ENCODE measurements at places on chromosomes 2 and 18.

- no peak for DNase-seq
These were observed 91.7 kb downstream of the ACTR3 start for GRCh38 chr2:113981404-113982134.

DNA sequence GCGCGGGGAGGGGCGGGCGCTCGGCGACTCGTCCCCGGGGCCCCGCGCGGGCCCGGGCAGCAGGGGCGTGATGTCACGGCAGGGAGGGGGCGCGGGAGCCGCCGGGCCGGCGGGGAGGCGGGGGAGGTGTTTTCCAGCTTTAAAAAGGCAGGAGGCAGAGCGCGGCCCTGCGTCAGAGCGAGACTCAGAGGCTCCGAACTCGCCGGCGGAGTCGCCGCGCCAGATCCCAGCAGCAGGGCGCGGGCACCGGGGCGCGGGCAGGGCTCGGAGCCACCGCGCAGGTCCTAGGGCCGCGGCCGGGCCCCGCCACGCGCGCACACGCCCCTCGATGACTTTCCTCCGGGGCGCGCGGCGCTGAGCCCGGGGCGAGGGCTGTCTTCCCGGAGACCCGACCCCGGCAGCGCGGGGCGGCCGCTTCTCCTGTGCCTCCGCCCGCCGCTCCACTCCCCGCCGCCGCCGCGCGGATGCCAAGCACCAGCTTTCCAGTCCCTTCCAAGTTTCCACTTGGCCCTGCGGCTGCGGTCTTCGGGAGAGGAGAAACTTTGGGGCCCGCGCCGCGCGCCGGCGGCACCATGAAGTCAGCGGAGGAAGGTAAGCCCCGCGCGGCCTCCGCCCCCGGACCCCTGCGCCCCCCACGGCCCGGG is at the start of gene NFATC1:
NFATC1 (plus strand) TSS at position 170 of the 644 bp plus-strand sequence; CDS start at position 465, 295 bp downstream.
- DNase-seq: peak; percentile 79

GRCh38 chr2:234135750-234136221 is 85.3 kb downstream of the SPP2 start:
- peak; percentile 49 for DNase-seq

GRCh38 chr2:51025906-51026555 is 5.9 kb downstream of the NRXN1 start:
- no peak for DNase-seq
